ENCODE measurements at places on chromosomes 2 and 18.

- DNase-seq, result no peak
These were observed 99.1 kb upstream of the ZNF397 start for GRCh38 chr18:35141567-35142274.

DNA sequence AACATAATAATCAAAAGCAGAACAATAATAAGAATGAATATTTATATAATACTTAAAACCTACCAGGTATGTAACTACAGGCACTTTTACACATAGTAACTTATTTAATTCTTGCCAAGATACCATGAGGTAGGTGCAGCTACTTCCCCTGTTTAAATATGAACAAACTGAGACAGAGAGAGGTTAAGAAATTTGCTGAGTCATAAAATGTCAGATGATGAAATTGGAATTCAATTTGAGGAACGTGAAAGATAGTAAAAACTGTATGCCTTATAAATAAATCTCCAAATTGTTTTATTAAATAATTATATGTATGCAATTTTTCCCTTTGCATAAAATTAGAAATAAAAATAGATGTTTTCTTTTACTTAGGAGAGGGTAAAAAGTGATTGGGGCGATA is 1103.3 kb upstream of the NRXN1 start:
- DNase-seq, result no peak

- no peak for DNase-seq
These were observed 407.2 kb upstream of the MYT1L start for GRCh38 chr2:2738276-2738675.

DNA sequence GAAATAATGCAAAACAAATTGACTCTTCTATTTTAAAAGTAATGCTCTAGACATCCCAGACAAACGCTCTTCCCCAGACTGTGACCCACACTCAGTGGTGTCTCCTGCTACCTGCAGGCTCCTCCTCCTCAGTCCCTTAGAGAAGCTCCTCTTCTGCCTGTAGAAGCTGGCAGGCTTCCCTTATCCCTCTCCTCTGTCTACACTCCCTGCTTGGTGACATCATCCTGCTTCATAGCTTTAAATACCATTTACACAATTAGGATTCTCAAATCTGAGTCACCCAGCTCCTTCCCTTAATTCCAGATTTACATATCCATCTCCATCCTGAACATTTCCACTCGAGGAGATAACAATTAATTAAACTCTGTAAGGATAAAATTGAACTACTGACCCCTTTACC is 167.9 kb downstream of the FBXO15 start:
- DNase-seq, result peak; percentile 6

DNA sequence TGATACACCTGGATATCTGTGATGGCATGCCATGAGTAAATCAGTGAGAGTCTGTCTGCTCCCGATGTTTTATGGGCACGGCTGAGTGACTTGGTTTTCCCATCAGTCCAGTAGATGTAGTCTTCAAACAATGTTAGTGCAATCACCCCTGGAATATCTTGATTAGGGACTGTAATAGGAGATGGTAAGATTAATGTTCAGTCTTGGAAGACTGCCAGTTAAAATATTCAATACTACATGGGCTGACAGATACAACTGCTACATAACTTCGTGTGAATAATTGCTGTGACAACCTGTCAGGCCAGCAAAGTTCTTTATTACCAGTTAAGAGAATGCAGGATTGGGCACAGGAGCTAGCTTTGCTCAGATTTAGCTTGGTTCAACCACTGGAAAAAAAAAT is 1673.3 kb downstream of the LRP1B start:
- no peak for DNase-seq

DNA sequence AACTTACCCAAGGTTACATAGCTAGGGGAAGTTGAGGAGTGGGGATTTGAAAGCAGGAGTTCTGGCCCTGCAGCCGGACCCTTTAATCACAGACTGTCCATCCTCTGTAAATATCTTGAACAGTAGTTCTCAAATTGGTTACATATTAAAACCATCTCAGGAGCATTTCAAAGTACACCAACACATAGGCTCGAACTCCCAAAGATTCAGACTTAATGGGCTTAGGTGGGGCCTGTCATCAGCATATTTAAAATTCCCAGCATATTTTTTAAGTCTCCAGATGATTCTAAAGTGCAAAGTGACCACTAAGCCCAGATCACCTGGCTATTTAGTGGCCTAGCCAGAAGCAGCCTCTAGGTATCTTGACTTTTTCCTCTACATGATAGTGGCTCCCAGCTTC is 192.2 kb downstream of the ZNF385B start:
- DNase-seq, result no peak

DNA sequence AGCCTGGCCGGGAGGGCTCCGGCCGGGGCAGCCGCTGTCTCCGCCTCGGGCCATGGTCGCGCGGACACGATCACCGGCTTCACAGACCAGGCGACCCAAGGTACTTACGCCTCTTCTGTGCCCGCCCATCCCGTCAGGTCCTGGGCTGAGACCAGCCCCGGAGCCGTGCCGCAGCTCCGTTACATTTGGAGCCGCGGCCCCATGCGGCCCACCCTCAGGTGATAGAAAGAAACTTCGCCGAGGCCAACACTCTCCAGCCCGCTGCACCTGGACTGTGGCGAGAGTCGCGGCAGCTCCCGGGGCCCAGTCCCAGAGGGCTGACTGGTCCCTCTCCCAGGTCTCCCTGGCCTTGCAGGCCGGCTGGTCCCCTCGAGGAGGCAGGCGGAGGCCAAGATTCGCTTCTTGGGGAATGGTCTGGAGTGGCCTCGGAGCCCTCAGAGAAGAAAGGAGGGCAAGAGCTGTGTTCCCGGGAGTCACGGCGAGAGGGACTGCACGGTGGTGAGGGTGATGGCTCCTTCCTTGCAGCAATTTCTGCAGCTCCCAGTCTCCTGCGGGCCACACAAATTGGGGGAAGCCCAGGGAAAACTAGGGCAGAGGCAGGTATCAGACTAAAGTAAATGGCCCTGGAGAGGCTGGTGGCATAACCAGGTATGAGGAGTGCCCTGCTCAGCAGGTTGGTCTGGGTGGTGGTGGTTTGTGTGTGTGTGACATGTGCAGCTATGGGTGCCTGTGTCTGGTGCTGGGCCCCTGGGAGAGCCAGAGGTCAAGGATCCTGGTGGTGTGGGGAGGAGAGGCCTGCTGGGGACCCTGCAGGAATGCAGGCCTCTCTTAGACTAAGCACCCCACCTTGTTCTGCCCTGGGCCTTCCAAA is 822 bp downstream of the GDF7 start:
- no peak for DNase-seq

GRCh38 chr2:230453006-230453405 is 37.0 kb downstream of the SP100 start:
- no peak for DNase-seq

DNA sequence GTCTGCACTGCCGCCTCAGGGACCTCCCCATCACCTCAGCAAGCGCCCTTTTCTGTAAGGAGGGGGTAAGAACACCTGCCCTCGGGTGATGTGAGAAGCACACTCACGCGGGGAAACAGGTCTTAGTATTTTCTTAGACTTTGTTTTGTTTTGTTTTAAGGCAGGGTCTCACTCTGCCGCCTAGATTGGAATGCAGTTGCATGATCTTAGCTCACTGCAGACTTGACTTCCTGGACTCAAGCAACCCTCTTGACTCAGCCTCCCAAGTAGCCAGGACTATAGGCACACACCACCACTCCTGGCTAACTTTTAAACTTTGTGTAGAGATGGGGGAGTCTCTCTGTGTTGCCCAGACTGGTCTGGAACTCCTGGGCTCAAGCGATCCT is 37.1 kb downstream of the RAMP1 start:
- no peak for DNase-seq

GRCh38 chr2:31148514-31148913 is 10.3 kb upstream of the GALNT14 start:
- no peak for DNase-seq

GRCh38 chr2:40466332-40466906 is 14.5 kb upstream of the SLC8A1 start:
- no peak for DNase-seq

DNA sequence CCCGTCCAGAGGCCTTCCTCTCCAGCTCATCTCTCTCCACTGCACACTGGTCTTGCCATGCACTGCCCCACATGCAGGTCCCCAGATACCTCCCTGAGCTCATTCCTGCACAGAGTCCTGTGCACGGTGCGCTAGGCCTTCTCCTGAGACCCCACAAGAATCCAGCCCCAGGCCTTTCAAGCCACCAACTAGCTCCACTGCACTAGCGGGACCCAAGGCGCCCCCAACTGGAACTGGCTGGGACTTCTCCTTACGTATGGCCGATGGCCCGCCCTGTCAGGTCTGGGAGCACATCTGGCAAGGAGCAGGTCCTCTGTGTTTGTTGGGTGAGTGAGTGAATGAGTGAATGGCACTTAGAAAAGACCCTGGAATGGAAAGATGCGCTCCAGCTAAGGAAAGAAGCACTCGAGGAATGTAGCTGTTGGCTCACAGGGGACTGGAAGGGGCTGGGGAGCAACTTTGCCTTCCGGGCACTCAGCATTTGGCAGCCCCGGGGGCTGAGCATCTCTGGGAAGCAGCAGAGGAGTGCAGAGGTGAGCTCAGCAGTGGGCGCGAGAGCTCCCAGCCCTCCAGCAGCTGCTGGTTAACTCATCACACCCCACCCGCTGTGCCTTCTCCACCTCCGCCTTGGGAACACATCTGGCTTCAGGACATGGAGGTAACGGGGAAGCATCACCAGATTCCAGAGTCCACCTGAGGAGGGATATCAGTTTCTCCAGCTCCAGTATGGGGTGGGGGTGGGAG is 223.1 kb downstream of the GLI2 start:
- DNase-seq, result no peak

DNA sequence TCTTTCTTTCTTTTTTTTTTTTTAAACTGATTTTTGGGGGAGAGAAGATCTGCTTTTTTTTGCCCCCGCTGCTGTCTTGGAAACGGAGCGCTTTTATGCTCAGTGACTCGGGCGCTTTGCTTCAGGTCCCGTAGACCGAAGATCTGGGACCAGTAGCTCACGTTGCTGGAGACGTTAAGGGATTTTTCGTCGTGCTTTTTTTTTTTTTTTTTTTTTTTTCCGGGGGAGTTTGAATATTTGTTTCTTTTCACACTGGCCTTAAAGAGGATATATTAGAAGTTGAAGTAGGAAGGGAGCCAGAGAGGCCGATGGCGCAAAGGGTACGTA is 587 bp downstream of the MEIS1 start:
- DNase-seq, result no peak

DNA sequence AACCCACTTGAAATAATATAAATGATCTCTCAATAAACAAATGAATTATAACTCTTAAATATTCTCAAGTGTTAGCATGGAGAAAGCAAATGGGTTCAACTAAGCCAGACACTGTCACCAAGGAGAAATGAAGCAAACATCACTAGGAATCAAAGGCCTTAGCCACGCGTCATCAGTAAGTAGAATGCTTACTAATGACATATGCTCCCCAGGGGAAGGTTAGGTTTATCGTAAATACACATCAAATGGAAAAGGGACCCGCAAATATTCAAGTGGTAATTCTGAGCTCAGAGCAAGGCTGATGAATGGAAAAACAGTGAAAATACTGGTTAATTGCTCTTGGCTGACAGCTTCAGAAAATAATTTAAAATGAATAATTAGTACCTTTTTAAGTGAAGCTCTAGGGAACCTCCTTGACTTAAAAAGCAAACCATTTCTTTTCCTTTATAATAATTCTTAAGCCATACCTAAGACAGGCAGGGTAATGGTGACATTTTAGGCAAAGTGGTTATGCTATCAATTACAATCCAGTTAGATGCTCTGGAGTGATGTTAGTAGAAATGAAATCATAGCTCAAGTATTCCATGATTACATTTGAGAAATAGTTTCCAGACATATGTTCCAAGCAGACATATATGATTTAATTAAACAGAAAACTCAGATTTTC is 101.5 kb downstream of the ALPK2 start:
- DNase-seq, result no peak

GRCh38 chr18:6054256-6054842 is 159.0 kb upstream of the TMEM200C start:
- no peak for DNase-seq

- DNase-seq, result no peak
These were observed 12.4 kb upstream of the ZFP36L2 start for GRCh38 chr2:43238813-43239212.

GRCh38 chr2:238381341-238382115 is 45.2 kb upstream of the ASB1 start:
- no peak for DNase-seq

- no peak for DNase-seq
These were observed 31.6 kb upstream of the CASP10 start for GRCh38 chr2:201151127-201151981.

DNA sequence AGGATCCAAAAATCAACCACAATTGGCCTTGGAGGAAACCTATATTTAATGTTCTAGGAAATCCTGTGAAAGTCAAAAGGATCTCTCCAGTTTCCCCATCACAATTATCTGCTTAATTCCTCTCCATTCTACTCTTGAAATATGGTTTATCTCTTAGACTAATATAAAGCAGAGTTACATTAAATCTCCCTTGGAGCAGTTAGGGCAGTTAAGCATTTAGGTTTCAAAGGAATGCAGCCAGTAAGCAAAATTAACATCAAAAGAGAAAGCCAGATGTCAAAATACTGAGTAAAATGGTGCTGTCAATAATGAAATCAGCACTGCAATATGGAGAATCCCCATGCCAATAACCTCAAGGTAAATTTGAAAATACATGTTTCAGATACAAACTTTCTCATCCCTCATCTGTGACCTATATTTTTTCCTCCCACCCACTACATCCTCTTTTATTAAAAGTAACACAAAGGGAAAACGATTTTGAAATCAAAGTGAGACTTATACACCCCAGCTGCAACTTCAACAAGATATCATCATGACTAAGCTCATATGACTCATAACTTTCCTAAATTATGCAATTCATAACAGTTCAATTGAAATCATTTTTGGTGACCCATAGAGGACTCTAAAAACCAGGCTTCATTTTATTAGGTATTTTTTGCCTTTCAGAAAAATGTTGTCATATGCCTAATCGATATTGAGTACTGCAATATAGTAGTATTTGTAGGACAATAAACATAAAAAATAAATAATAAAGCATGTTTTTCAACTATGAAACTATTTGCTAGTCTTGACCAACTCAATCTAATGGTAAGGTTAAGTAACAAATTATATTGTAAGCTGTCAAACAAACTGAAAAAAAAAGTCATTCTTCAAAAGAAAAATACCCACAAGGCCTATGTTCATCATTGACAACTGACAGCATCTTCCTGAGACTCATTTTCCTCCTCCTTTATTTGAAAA is 3.1 kb downstream of the ADAM17 start:
- DNase-seq, result no peak

Data from epithelial cell of prostate (primary cell).